Endothelial cell (in vitro differentiated cells): ENCODE measurements at places on chromosomes 1 and 21. TPM values are rescaled to one million over a fixed set of nuclear protein-coding genes. Genes with fewer than 3 reads are reported as not detected.

The CYP4Z1 gene
- total RNA-seq: not detected

The RORC gene
- total RNA-seq: 1.0 TPM

DNA sequence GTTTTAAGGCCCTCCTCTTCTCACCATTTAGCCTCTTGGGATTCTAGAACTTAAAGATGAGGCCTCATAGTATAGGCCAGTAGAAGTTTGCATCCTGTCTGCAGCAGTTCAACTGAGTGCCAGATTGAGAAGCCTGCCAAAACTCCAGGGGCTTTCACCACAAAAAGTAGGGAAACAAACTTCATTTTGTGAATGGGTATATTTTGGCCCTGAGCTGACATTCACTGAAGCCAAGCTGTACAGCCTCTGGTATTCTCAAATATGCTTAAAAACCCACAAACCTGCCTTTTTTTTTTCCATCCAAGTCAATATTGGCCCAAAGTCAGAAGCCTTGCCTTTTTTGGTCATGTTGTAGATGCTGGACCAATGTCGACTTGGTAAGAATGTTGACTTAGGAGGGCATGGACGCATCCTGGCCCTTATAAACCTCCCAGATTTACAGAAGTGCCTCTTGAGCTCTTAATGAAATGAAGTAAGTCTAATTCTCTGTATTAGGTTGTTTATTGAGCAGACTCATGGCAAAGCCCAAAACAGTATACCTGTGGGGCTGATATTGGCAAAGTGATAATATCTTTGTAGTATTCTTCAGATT lies 337.5 kb downstream of the CHRM3 start:
- H3K27ac ChIP-seq: no peak overlapping the region
- H3K4me3 ChIP-seq: no peak overlapping the region
- no peaks in the 10 kb centered on the region for H3K27me3 ChIP-seq
- peaks cover 4% of the 10 kb centered on the region for H3K36me3 ChIP-seq
- H3K4me1 ChIP-seq: peaks cover 25% of the 10 kb centered on the region
- no peak for DNase-seq

- peaks cover 10% of the 10 kb centered on the region for H3K27me3 ChIP-seq
- peaks cover 9% of the 10 kb centered on the region for H3K4me1 ChIP-seq
- peaks cover 7% of the 10 kb centered on the region for H3K36me3 ChIP-seq
- H3K27ac ChIP-seq: peak overlapping the region; percentile 22
- DNase-seq: no peak
- H3K4me3 ChIP-seq: peak overlapping the region; percentile 94
Observed at GRCh38 chr1:225654688-225655508, 2.0 kb upstream of the ENAH start.

- no peaks in the 10 kb centered on the region for H3K4me1 ChIP-seq
- no peak for DNase-seq
- no peak overlapping the region for H3K27ac ChIP-seq
- H3K36me3 ChIP-seq: no peaks in the 10 kb centered on the region
- no peak overlapping the region for H3K4me3 ChIP-seq
Observed at GRCh38 chr1:65938506-65938905, 145.8 kb downstream of the PDE4B start.

DNA sequence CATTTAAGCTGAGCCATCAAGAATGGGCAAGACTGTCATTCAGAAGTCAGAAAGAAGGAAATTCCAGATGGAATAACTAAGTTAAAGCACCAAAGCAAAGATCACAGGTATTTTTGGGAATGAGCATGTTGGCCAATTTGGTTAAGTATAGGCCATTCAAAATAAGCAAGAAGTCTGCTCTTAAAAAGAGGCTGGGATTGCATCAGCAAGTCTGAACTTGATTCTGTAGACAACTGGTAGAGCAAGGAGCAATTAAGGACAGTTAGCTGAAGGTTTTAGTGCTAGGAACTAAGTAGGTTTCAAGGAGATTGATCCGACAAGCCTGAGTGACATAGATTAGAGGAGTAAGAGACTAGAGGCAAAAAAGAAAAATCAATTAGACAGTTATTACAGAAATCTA lies 8.4 kb downstream of the ANKRD45 start:
- H3K4me1 ChIP-seq: no peaks in the 10 kb centered on the region
- H3K27me3 ChIP-seq: no peaks in the 10 kb centered on the region
- H3K4me3 ChIP-seq: no peak overlapping the region
- no peak overlapping the region for H3K27ac ChIP-seq
- no peak for DNase-seq

- H3K27me3 ChIP-seq: no peaks in the 10 kb centered on the region
- no peak overlapping the region for H3K27ac ChIP-seq
- no peak for DNase-seq
- peaks cover 5% of the 10 kb centered on the region for H3K36me3 ChIP-seq
- H3K4me3 ChIP-seq: no peak overlapping the region
Observed at GRCh38 chr21:35234725-35235124, 185.6 kb upstream of the RUNX1 start.
